A549 treated with GW870086 at 1 μM for 4 hours (cell line): ENCODE measurements at places on chromosomes 6 and 20. TPM values are rescaled to one million over a fixed set of nuclear protein-coding genes. Genes with fewer than 3 reads are reported as not detected.

The PPP1R16B gene
- total RNA-seq = 0.07 to 0.34 TPM (median 0.14 TPM) in 5 replicates

The NCOA7 gene
- total RNA-seq = 11.1 to 18.9 TPM (median 17.1 TPM) in 5 replicates

The DDO gene
- 0.08 to 0.15 TPM (median 0.10 TPM) in 4 of 5 replicates, not detected in the other for total RNA-seq

The SCUBE3 gene
- 0.02 to 0.07 TPM (median 0.06 TPM) in 5 replicates for total RNA-seq

The CDK5RAP1 gene
- 30.5 to 34.6 TPM (median 32.3 TPM) in 5 replicates for total RNA-seq

The C20orf141 gene
- 0.46 to 0.96 TPM (median 0.50 TPM) in 3 of 5 replicates, not detected in the others for total RNA-seq

The WFDC10B gene
- total RNA-seq = not detected in 5 replicates

The OPRM1 gene
- not detected in 5 replicates for total RNA-seq

The PARD6B gene
- 2.6 to 3.5 TPM (median 3.2 TPM) in 5 replicates for total RNA-seq

The C20orf202 gene
- total RNA-seq = 0.09 TPM in 1 of 5 replicates, not detected in the others

The LHFPL5 gene
- total RNA-seq = 0.06 to 0.17 TPM (median 0.10 TPM) in 3 of 5 replicates, not detected in the others

The PKIB gene
- 0.84 to 1.6 TPM (median 0.88 TPM) in 5 replicates for total RNA-seq

The ELOVL5 gene
- total RNA-seq = 59.6 to 76.0 TPM (median 68.0 TPM) in 5 replicates

The NKX2-4 gene
- total RNA-seq = not detected in 5 replicates

The KCNG1 gene
- 14.5 to 21.6 TPM (median 16.3 TPM) in 5 replicates for total RNA-seq

The MCCD1 gene
- total RNA-seq = not detected in 5 replicates

The TGM3 gene
- 0.05 TPM in 1 of 5 replicates, not detected in the others for total RNA-seq

The DEFB114 gene
- total RNA-seq = not detected in 5 replicates

The TREM1 gene
- total RNA-seq = 0.22 to 0.48 TPM (median 0.32 TPM) in 4 of 5 replicates, not detected in the other

The OPN5 gene
- not detected in 5 replicates for total RNA-seq

The BTBD3 gene
- 13.7 to 19.7 TPM (median 17.2 TPM) in 5 replicates for total RNA-seq

The SAPCD1 gene
- total RNA-seq = 1.6 to 3.9 TPM (median 3.7 TPM) in 5 replicates

The ZFP57 gene
- not detected in 5 replicates for total RNA-seq

The COL10A1 gene
- total RNA-seq = not detected in 5 replicates

The ABHD16B gene
- total RNA-seq = not detected in 5 replicates

The ZNF334 gene
- total RNA-seq = not detected in 5 replicates

The DEFB124 gene
- not detected in 5 replicates for total RNA-seq

The DACT2 gene
- 0.08 to 0.17 TPM (median 0.15 TPM) in 4 of 5 replicates, not detected in the other for total RNA-seq

The PTCRA gene
- not detected in 5 replicates for total RNA-seq

The ANKRD60 gene
- not detected in 5 replicates for total RNA-seq

The PLCB1 gene
- total RNA-seq = 0.30 to 0.89 TPM (median 0.58 TPM) in 5 replicates

The LY6G6F gene
- not detected in 5 replicates for total RNA-seq

The CST5 gene
- not detected in 5 replicates for total RNA-seq

The MCHR2 gene
- not detected in 5 replicates for total RNA-seq

The IL20RA gene
- total RNA-seq = 0.03 to 0.06 TPM in 2 of 5 replicates, not detected in the others

The TREML4 gene
- 0.06 TPM in 1 of 5 replicates, not detected in the others for total RNA-seq

The SOBP gene
- 0.69 to 1.3 TPM (median 0.84 TPM) in 5 replicates for total RNA-seq

The SENP6 gene
- total RNA-seq = 23.2 to 33.8 TPM (median 33.1 TPM) in 5 replicates

The HSPA1B gene
- 116 to 191 TPM (median 162 TPM) in 5 replicates for total RNA-seq

The TBXT gene
- not detected in 5 replicates for total RNA-seq

The DEFB118 gene
- not detected in 5 replicates for total RNA-seq

The PTGIS gene
- 0.02 to 0.09 TPM (median 0.06 TPM) in 3 of 5 replicates, not detected in the others for total RNA-seq
